H1 (cell line): ENCODE measurements at places on chromosomes 3 and 15. TPM values are rescaled to one million over a fixed set of nuclear protein-coding genes. Genes with fewer than 3 reads are reported as not detected.

- DNase-seq, result no peak
Measured at GRCh38 chr3:35705904-35706303, 66.6 kb downstream of the ARPP21 start.

GRCh38 chr3:134445636-134446035 is 40.1 kb downstream of the ANAPC13 start:
- no peak for DNase-seq

DNA sequence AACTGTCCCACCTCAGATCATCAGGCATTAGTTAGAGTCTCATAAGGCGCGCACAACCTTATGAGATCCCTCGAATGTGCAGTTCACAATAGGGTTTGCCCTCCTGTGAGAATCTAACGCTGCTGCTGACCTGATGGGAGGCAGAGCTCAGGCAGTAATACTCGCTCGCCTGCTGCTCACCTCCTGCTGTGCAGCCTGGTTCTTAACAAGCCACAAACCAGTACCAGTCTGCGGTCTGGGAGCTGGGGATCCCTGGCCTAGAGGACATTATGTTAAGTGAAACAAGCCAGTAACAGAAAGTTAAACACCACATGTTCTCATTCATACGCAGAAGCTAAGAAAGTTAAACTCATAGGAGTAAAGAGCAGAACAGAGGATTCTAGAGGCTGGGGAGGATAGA is 47.0 kb downstream of the MAP3K13 start:
- no peak for DNase-seq

GRCh38 chr3:17820704-17821103 is 78.3 kb upstream of the TBC1D5 start:
- no peak for DNase-seq

Gene PDIA3
- total RNA-seq, result 653 and 655 TPM in 2 replicates

DNA sequence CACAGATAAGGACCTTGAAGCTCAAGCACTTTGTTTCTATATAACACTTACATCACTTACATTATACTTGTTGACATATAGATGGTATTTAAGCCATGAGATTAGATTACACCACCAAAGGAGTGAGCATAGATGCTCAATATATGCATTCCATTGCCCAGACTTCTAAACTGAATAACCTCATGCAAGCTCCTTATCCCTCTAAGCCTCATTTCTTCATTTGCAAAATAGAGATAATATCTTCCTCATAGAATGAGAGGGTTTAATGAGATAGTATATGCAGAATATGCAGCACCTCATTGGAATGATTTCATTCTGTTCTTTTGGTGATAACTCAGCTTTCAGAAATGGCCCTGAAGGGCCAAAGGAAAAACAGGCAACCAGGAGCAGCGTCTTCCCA is 18.5 kb downstream of the NLGN1 start:
- DNase-seq, result no peak

GRCh38 chr3:100245927-100246326 is 14.9 kb upstream of the TBC1D23 start:
- no peak for DNase-seq

- DNase-seq, result no peak
Measured at GRCh38 chr3:49536875-49537533, 17.3 kb upstream of the BSN start.

- no peak for DNase-seq
Measured at GRCh38 chr3:29267226-29267625, 13.6 kb upstream of the RBMS3 start.

Gene NPAP1
- total RNA-seq, result 0.07 TPM in 1 of 2 replicates, not detected in the other

Gene PPP2R3A
- 14.0 and 15.2 TPM in 2 replicates for total RNA-seq

Gene SAMMSON
- not detected in 2 replicates for total RNA-seq

Gene CYP11A1
- 1.9 and 3.3 TPM in 2 replicates for total RNA-seq

Gene MKRN3
- total RNA-seq, result not detected in 2 replicates

- no peak for DNase-seq
Measured at GRCh38 chr15:58352026-58352929, 79.5 kb upstream of the LIPC start.

DNA sequence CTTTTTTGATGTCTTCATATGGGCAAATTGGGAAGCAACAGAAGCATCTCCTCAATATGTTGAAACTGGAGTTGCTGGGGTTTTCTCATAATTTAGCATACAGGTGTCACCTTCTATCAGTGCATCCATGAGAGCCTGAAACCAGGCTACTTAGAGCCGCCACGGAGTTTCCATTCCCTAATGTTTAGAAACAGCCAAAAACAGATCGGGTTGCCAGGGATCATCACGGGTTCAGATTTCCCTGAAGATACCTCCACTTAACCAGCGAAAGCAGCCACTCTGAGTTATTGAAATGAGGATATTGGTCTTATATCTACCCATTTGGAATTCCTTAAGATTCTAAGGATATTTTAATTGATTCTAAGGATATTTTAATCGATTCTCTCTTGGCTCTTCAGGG is 14.5 kb downstream of the TERB2 start:
- no peak for DNase-seq

- DNase-seq, result no peak
Measured at GRCh38 chr3:194572143-194572789, 61.0 kb downstream of the TMEM44 start.

GRCh38 chr3:50124052-50124799 is 30.9 kb upstream of the SEMA3F start:
- no peak for DNase-seq

Gene NME9
- total RNA-seq, result not detected in 2 replicates

GRCh38 chr3:102124282-102124681 is 275.0 kb downstream of the NFKBIZ start:
- DNase-seq, result no peak

- DNase-seq, result no peak
Measured at GRCh38 chr3:49554633-49555265, 472 bp downstream of the BSN start.

GRCh38 chr3:58798312-58798711 is 131.7 kb upstream of the FAM3D start:
- DNase-seq, result no peak

Gene GOLGA8G
- not detected in 2 replicates for total RNA-seq

GRCh38 chr3:46213201-46213600 is 5.1 kb upstream of the CCR1 start:
- no peak for DNase-seq

DNA sequence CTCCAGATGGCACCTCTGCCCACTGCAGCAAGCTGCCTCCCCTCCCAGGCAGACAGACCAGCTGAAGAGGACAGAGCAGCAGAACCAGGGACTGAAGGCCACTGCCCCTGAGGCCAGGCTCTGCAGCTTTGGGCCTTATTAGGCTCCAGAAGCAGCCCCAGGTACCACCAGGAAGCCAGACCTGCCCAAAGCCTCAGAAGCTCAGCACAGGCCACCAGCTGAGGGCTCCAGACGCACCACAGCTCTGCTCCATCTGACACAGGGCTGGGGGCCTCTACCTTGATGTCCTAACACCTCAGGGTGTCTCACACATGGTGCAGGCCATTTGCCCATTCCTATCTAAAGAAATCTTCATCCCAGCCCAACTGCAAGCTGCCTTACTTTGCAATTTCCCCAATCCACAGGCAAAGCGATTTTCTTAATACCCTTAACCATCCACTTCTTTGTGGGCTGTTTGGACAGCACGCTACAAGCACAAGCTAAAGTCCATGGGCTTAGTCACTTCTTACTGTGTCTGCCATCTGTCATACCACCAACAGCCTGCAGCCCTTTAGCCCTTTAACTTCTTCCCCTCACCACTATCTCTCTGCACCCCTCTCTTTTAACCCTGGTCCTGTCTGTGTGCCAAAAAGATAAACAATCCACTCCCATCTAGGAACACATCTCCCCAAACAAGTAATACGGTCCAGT is 112.1 kb downstream of the IQSEC1 start:
- no peak for DNase-seq
